ENCODE measurements at places on chromosomes 1 and 21. TPM values are rescaled to one million over a fixed set of nuclear protein-coding genes. Genes with fewer than 3 reads are reported as not detected.

Gene C1orf74
- 0.73 TPM for total RNA-seq

DNA sequence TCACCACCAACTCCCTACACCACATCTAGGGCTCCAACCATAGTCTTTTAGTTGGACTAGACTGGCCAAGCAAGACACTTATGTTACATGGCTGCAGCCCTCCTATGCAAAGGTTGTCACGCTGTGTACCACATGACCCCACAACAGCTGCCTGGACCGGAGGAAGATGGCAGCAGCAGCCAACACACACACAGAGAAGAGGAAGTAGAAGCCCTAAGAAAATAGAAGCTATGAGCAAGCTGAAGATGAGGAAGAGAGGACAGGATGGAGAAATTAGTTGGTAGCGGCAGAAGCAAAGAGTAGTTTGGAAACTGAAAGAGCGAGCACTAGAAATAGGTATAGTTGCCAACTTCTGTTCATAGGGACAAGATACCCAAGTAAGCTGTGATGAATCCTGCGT, 60.8 kb upstream of the RALGPS2 start:
- H3K4me3 ChIP-seq = no peak overlapping the region
- H3K4me1 ChIP-seq = no peaks in the 10 kb centered on the region
- no peaks in the 10 kb centered on the region for H3K27me3 ChIP-seq

DNA sequence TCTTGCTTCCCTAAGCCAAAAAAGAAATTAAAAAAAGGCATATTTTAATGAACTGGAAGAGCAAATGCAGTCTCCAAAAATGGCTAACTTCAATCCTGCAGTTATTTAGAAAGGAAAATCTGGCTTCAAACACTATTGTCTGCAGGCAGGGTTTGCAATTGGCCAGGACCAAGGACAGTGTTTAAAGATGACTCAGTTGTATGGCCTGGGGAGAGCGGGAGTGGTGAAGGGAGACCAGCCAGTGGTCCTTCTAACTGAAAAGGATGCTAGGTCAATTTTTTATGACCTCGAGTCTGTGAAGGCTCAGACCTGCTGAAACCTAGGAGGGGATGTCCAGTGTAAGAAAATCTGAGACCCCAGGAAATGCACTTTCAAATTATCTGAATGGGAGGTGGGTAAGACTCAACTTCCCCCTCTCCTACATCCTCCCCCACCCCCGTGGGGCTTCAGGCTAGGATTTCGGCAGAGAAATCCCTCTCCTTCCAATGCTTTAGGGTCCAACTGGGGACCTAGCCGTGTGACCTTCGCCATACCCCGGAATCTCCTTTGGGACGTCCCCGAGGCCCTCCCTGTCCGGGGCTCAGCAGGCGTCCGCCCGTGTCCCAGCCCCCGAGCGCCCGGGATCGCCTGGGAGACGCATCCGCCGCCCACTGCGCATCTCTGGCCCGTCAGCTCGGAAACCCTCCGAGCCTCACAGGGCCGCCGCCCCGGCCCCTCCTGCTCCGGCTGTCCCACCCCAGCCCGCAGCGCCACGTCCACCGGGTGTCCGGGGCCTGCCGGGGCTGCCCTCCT, 602 bp upstream of the RIMKLA start:
- H3K36me3 ChIP-seq = no peaks in the 10 kb centered on the region
- no peaks in the 10 kb centered on the region for H3K4me1 ChIP-seq
- no peak for DNase-seq
- no peak overlapping the region for H3K27ac ChIP-seq
- H3K4me3 ChIP-seq = peak overlapping the region; percentile 46

DNA sequence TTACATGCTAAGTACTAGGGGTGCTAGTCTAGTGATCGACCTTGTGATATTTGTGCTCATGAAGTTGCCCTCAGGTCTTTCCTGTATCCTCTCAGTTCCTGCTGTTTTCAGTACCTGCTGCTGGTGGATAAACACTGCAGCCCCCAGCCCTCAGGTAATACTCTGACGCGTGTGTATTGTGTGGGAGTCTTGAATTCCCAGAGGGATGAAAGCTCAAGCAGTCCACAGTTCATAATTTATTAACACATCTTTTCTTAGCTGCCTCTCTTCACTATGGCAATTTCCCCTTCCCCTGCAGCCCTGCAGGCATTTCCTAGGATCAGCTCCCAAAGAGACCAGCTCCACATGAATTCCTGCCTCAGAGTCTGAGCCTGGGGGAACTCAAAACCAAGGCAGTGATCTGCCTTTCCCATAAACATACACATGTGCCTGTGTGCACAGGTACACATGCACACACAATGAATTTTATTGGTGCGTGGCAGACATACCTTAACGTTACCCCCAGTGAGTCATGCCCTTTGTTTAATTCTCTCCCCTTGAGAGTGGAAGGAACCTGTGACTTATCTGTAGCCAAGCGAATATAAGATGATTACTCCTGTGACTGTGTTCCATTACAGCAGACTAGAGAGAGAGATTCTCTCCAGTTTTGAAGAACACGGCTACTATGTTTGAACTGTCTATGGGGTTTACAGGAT, 14.1 kb upstream of the HMGCS2 start:
- no peak overlapping the region for H3K27ac ChIP-seq
- H3K36me3 ChIP-seq = no peaks in the 10 kb centered on the region
- no peak for DNase-seq
- peaks cover 22% of the 10 kb centered on the region for H3K4me1 ChIP-seq
- no peaks in the 10 kb centered on the region for H3K27me3 ChIP-seq

Gene CFAP107
- total RNA-seq = 0.19 TPM

DNA sequence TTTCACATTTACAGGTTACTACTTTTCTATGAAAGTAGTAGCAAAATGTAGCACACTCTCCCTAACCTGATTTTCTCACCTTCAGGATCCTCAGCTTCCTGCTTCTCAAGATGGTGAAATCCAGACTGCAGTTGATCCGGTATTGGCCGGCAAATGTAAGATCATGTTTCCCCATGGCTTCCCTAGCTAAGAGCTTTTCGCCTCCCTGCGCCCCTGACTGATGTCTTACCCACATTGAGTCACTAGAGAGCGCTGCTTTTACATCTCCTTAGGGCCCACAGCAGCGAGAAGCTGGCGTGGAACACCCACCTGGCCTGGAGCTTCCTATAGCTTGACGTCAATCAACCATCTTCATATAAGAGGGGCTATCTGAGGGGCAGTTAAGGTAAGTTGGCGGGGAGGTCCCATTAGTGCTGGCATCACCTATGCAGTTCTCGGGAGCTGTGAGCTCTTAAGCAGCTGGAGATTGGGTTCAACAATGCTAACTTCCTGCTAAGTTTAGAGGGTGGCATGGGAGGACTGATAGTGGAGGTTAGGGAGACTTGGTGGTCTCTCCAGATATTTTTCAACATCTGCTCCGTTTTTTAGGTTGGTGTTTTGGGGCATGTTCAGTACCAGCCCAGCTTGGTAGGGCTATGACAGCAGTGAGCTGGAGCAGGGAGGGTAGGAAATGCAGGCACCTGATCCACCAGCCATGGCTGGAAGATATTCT, 5.5 kb downstream of the PTPN7 start:
- no peaks in the 10 kb centered on the region for H3K36me3 ChIP-seq
- H3K4me3 ChIP-seq = no peak overlapping the region
- peaks cover 5% of the 10 kb centered on the region for H3K4me1 ChIP-seq
- DNase-seq = peak; percentile 24
- no peak overlapping the region for H3K27ac ChIP-seq
- H3K27me3 ChIP-seq = no peaks in the 10 kb centered on the region

Gene DNALI1
- 13.2 TPM for total RNA-seq

GRCh38 chr21:39581414-39581813, 31.3 kb upstream of the B3GALT5 start:
- H3K27ac ChIP-seq = no peak overlapping the region
- DNase-seq = no peak
- no peaks in the 10 kb centered on the region for H3K4me1 ChIP-seq
- no peak overlapping the region for H3K4me3 ChIP-seq

Gene KRTAP6-1
- total RNA-seq = not detected

All from pancreas (tissue), 10 donors.